Pancreas (tissue), 10 donors: ENCODE measurements at places on chromosomes 7 and 10. TPM values are rescaled to one million over a fixed set of nuclear protein-coding genes. Genes with fewer than 3 reads are reported as not detected.

The RBP3 gene
- not detected for polyA plus RNA-seq

The OPALIN gene
- not detected for polyA plus RNA-seq

The FBXO24 gene
- 2.0 TPM for polyA plus RNA-seq

The ANKRD61 gene
- polyA plus RNA-seq: not detected

The ITPRID1 gene
- 0.02 TPM for polyA plus RNA-seq

The TRIM73 gene
- 6.8 TPM for polyA plus RNA-seq

The STEAP1B gene
- not detected for polyA plus RNA-seq

The WDR11 gene
- 15.3 TPM for polyA plus RNA-seq

The NFKB2 gene
- polyA plus RNA-seq: 44.7 TPM

The MORN4 gene
- 4.8 TPM for polyA plus RNA-seq

The ASIC3 gene
- polyA plus RNA-seq: 7.0 TPM

The PNLIPRP2 gene
- polyA plus RNA-seq: 2,679 TPM

The YAE1 gene
- 14.7 TPM for polyA plus RNA-seq

The DKK1 gene
- 0.52 TPM for polyA plus RNA-seq

The ANKRD7 gene
- 0.42 TPM for polyA plus RNA-seq
